Fibroblast of gingiva (primary cell): ENCODE measurements at places on chromosomes 5 and 9.

DNA sequence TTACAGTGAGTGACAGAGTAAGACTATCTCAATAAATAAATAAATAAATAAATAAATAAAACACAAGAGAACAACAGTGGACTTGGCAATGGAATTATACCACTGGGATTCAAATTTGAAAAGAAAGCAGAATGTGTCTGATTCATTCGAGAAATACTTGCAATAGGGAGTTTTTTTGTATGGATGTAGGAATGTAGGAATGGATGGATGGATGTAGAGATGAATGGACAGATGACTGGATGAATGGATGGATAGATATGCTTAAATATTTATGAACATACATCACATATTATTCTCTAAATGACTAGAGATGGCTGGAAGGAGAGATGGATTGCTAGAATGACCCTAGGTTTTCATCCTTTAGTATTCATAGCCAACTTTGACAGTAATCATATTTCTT lies 22.0 kb upstream of the CEMIP2 start:
- DNase-seq, result no peak

DNA sequence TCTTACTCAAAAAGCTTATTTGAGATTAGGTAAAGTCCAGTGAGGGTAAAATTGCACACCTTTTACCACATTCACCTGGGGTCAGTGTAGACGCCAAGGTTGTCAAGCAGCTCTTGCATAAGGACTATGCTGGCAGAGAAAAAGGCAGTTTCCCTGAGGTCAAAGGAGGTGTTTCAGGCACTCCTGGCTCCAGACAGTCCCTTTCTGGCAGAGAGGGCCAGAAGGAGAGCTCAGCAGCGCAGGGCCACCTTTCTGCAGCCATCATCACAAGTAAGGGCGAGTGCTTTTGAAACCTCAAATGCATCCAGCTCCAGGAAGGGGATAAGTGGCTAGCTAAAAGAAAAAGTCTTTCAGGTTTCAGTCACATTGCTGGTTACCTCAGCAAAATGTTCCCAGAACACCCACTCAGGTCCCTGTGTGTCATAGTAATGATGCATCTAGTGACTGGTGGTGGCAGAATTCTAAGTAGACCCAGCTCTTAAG lies 16.7 kb upstream of the IL13 start:
- no peak for DNase-seq

DNA sequence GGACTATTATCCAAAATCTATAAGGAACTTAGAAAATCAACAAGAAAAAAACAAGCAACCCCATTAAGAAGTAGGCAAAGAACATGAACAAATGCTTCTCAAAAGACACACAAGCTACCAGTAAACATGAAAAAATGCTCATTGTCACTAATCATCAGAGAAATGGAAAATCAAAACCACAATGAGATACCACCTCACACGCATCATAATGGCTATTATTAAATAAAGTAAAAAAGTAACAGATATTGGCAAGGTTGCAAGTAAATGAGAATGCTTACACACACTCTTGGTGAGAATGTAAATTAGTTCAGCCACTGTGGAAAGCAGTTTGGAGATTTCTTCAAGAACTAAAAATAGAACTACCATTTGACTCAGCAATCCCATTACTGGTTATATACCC lies 167.0 kb upstream of the DMRTA1 start:
- DNase-seq, result no peak

DNA sequence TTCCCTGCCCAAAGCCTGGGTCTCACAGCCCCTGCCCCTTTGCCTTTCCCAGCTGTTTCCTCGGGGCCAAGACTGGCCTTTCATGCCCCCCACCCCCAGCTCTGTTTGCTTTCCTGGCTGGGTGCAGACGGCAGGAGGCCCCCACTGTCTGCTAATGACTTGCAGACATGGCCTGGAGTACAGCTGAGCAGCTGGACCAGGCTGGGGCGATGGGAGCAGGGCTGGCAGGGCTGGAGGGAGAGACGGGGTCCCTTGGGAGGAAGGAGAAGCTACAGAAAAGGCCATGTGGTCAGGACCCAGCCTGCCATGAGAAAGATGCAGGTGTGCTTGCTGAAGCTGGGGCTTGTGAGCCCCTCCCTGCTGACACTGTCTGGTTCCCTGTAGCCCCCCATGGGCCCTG lies 28.3 kb upstream of the GFPT2 start:
- no peak for DNase-seq

GRCh38 chr5:79576606-79577289 lies 35.5 kb upstream of the TENT2 start:
- no peak for DNase-seq

- no peak for DNase-seq
Observed at GRCh38 chr5:175599210-175599609, 58.7 kb upstream of the HRH2 start.

- no peak for DNase-seq
Observed at GRCh38 chr5:151158287-151158661, 695 bp upstream of the ANXA6 start.
